ENCODE measurements at places on chromosomes 5 and 9. TPM values are rescaled to one million over a fixed set of nuclear protein-coding genes. Genes with fewer than 3 reads are reported as not detected.
A peak's percentile ranks its signal among the peaks of the same experiment; 100 is the strongest.

Gene PDLIM4
- total RNA-seq: 7.3 TPM

- H3K27me3 ChIP-seq: no peaks in the 10 kb centered on the region
- H3K36me3 ChIP-seq: no peaks in the 10 kb centered on the region
- peaks cover 5% of the 10 kb centered on the region for H3K4me1 ChIP-seq
- peak; percentile 57 for DNase-seq
- H3K4me3 ChIP-seq: no peak overlapping the region
These were observed 117.2 kb downstream of the APBA1 start for GRCh38 chr9:69554945-69555344.

GRCh38 chr5:185095-186070 is 5.9 kb upstream of the LRRC14B start:
- H3K27ac ChIP-seq: no peak overlapping the region
- no peak for DNase-seq
- H3K27me3 ChIP-seq: no peaks in the 10 kb centered on the region
- no peaks in the 10 kb centered on the region for H3K4me1 ChIP-seq
- H3K36me3 ChIP-seq: no peaks in the 10 kb centered on the region
- H3K4me3 ChIP-seq: no peak overlapping the region

DNA sequence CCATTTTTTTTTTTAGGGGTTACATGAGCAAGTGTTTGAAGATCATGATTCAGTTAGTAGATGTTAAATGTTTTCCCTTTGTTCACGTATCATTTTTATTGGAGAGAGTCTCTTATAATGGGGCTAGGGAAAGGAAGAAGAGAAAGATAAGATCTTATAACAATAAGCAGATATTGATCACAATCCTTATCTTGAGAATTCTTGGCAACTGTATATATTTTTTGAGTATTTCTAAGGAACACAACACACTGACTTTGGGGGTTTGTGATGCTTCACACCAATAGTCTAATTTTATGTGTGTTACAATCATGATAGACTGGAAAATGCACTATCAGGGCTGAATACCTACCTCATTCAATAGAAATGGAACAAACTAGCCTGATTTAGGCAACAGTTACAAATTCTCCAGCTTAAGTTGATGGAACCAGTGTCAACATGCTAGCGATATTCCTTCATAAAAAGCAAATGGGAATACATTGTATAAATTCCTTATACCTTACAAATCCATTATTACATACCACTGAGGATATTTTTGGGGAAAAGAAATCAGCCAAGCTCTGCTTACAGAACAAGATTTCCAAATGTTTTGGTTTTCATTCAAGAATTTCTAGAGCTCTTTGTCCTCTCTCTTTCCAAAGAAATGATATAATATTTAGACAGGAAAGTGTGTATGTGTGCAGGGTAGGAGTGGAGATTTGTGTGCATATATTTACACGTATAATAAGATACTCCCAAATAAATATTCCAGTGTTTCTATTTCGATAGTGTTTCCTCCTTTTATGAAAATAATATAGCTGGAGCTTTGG is 41.5 kb downstream of the SVEP1 start:
- no peaks in the 10 kb centered on the region for H3K36me3 ChIP-seq
- H3K27me3 ChIP-seq: no peaks in the 10 kb centered on the region
- H3K4me1 ChIP-seq: peaks cover 14% of the 10 kb centered on the region
- no peak overlapping the region for H3K4me3 ChIP-seq

DNA sequence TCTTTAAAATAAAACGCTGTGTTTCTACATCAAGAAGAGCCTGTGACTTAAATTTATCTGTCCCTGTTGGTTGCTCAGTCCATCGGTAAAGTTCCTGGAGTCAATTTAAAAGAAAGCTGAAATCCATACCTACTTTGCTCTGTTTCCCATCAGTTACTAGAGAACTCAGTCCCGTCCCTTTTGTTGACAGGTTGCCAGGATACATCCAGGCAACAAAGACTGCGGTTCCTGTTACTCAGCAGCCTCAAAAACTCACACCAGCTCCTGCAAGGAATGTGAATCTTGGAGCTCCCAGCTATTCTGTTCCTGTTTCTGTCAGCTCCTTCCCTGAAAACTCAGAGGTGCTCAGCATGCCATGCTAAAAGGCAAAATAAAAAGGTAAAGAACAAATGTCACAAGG is at the start of gene ZNF474:
ZNF474 (plus strand) TSS at position 241 of the 400 bp plus-strand sequence. CDS start 22,445 bp downstream, outside the sequence.
- peak; percentile 91 for DNase-seq
- no peaks in the 10 kb centered on the region for H3K36me3 ChIP-seq
- no peaks in the 10 kb centered on the region for H3K27me3 ChIP-seq
